ENCODE measurements at places on chromosomes 4 and X.
A peak's percentile ranks its signal among the peaks of the same experiment; 100 is the strongest.

DNA sequence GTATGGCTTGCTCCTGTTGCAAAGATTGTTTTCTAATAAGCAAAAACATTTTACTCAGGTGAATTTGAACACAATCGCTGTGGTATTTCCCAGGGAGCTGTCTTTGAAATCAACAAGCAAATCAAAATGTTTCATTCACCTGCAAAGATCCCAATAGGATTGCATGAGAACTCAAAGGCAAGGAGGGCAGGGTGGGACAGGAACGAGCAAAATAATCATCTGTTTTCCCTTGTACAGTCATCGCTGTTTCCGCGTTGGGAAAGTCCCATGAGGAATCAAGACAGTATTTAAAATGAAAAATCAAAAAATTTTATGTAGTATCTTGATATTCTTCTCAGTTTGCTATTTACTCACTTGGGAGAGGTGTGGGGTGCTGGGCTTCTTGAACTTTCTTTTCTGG, 198.8 kb downstream of the STIM2 start:
- no peak for DNase-seq

GRCh38 chr4:173519111-173520101, 10.6 kb downstream of the HAND2 start:
- no peak for DNase-seq

- no peak for DNase-seq
Observed at GRCh38 chr4:33924811-33925210, 2319.5 kb downstream of the ARAP2 start.

DNA sequence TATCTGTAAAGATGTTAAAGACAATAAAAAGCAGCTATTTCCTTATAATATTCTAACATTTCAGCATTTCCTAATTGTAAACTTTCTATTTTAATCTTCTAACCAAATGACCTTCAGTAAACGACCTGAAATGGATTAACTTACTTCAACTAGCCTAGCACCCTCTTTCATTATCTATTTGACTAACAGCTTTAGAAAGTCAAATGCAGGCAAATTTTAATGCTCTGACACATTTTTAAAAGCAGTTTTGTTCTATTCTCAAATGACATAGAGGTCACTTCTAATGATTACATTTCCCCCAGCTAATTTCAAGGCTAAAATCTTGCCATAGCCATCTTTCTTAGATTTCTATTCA, 41.9 kb downstream of the SLC7A11 start:
- DNase-seq, result no peak

GRCh38 chr4:16136311-16136710, 52.5 kb upstream of the PROM1 start:
- no peak for DNase-seq

GRCh38 chrX:124307253-124307907, 25.1 kb upstream of the TEX13D start:
- DNase-seq, result no peak

- DNase-seq, result peak; percentile 14
Observed at GRCh38 chrX:79081895-79082512, 62.5 kb upstream of the GPR174 start.

DNA sequence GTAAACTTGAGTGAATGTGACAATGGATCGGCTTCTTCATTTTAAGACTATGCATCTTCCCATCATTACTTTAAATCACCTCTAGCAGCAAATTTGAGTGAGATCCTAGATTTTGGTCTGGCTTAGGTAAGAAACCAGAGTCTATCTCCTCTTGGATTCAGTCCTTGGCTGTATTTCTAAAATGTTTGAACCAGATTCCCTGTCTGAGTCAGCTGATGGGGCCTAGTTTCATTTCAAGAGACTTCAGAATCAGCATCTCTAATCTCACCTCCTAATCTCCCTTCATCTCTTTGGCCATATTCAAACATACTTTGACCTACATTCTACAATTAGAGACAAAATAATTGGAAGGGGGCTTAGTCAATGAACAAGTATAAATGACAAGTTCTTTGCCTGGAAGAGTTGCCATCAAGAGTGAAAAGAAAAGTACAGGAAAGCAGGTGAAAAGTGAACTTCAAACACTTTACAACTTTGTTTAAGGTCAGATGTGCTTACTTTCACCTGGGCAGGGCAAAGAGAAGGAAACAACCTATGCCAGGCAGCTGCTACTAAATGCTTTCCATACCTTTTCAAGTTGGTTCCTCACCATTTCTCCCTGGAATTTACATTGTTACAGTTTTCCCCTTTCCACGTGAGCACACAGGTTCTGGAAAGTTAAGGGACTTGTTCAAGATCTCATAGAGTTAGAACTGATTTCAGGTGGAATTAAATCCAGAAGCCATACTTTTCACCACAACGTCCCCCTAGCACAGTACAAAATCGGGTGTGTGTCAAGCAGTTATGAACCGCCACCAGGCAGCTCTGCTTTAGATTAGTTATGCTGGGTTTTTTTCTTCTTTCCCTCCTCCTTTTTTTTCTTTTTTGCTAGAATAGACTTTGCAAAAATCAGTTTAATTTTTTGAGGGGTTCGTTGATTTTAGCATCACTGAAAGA, 30.7 kb upstream of the PITX2 start:
- no peak for DNase-seq

GRCh38 chr4:109879636-109880314, 31.9 kb downstream of the LRIT3 start:
- DNase-seq, result no peak
